ENCODE measurements at places on chromosomes 1 and 21. TPM values are rescaled to one million over a fixed set of nuclear protein-coding genes. Genes with fewer than 3 reads are reported as not detected.

GRCh38 chr1:33336580-33336979 is 15.7 kb upstream of the A3GALT2 start:
- DNase-seq, result no peak

GRCh38 chr1:52633291-52633754 is 355 bp downstream of the SHISAL2A start:
- DNase-seq, result peak; percentile 14

DNA sequence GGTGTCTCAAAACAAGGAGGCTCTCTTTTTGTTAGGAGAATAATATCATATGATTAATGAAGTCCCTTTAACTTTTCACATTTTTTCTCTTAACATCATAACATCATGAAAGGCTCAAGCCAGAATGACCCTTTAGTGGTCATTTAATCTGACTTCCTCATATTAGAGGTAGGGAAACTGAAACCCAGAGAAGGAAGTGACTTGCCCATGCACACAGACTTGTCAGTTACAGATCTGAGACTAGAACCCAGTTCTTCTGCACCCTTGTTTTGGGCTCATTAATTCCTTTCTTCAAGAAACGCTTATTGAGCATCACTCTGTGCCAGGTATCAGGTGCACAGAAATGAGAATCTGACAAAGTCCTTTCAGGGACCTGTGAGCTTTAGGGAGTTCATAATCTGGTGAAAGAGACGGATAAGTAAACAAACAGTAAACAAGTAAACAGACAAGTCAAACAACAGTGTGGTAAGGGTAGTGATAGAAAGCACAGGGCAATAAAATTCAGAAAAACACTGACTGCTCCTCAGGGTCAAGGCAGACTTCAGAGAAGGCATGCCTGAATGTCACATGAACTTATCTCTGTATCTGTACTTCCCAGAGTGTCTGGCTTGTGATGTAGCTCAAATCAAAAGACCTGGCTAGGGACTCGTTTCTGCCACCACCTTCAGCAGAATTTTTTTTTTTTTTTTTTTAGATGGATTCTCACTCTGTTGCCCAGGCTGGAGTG is 38.3 kb upstream of the OSBPL9 start:
- no peak for DNase-seq

Gene PAQR6
- 0.73 TPM for total RNA-seq
